GM06990 (cell line): ENCODE measurements at places on chromosomes 7 and 10.

DNA sequence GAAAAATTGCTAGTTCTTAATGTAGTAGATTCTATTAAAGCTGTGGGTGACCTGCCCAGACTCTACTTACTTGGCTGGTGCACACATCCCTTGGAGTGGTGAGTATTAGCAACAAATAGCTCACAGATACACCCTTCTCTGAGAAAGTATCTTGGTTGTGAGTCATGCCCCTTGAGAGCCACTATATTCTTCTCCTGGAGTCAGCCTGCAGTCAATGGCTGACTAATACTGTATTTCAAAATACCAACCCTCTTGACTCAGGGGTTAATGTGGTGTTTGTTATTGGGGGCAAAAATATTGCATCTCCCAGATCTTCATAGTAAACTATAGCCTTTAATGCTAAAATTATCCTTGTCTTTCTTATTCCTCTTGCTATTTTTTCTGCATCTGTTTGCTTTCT is 354.9 kb downstream of the BMPER start:
- DNase-seq, result no peak

- no peak for DNase-seq
These were observed 7.5 kb downstream of the VWC2 start for GRCh38 chr7:49780953-49781352.

DNA sequence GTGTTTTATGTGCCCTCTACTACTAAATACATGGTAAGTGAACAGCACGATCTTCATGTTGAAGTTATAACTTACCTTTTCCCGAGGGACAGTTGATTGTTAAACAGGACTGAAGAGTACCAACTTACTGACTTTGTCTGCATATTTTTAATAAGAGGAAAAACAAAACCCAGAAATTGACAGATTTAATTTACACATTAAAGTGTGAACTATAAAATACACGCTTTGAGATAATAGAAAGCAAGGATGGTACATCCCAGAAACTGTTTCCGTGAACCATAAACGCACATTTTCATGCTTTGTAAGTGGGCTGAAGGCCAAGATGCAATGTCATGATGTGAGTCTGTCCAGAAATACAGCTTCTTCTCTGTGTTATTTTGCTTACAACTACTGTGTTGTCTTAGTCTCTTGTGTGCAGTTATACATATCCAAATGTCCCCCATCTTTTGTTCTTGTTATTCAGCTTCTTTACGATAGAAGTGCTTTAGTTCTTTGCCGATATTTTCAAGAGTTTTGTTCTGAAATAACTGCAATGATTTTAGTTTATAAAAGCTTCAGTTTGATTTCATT is 190.1 kb downstream of the MLLT10 start:
- DNase-seq, result no peak

GRCh38 chr10:35384265-35384868 is 48.1 kb downstream of the CCNY start:
- no peak for DNase-seq

GRCh38 chr10:118449521-118449920 is 107.4 kb upstream of the FAM204A start:
- no peak for DNase-seq

- DNase-seq, result no peak
These were observed 6.9 kb upstream of the LDB3 start for GRCh38 chr10:86661161-86662025.

DNA sequence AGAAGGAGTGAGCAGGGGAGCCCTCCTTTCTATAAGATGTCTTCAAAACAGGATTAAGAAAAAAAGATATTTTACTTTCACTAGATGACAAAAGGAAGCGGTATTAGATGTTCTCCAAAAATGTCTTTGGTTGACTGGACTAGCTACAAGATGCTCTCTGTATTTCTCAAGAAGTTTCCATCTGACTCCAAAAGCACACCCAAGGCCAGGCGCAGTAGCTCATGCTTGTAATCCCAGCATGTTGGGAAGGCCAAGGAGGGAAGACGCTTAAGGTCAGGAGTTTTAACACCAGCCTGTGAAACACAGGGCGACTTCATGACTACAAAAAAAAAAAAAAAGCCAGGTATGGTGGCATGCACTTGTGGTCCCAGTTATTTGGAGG is 84.5 kb downstream of the PIP4K2A start:
- DNase-seq, result peak; percentile 61

- DNase-seq, result no peak
These were observed 106.1 kb downstream of the KCNMA1 start for GRCh38 chr10:77531441-77532001.

DNA sequence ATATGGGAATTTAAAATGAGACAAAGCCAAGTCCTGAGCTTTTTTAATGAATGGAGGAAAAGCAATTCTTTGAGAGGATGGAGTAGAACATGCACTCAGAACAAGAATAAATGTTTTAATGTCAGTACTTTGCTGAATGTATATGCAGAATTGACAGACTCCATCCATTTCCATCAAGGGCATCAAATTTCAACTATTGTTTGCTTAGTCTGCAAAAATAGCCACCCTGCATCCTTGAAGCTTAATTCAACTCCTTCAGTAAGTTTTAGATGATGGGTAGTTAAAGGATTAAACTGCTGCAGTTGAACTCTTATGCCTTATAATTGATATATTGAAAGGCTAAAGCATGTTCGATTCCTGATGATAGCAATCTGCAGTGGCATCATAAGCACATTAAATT is 99.7 kb upstream of the IFRD1 start:
- DNase-seq, result no peak

DNA sequence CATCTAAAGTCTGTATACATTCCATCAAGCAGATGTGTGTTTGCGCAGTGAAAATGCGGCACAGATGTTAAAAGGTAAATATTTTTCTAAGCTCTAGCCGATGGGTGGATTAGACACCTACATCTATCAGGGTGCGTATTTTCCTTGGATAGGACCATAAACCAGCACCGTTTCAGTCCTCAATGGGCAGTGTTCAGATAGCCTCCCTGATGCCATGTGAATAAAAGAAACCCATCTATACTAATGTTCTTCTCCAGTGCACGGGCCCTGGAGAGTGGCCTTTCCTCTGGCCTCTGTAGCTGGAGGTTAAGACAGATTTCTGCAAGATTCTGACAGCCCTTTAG is 103.5 kb downstream of the PARP12 start:
- no peak for DNase-seq

DNA sequence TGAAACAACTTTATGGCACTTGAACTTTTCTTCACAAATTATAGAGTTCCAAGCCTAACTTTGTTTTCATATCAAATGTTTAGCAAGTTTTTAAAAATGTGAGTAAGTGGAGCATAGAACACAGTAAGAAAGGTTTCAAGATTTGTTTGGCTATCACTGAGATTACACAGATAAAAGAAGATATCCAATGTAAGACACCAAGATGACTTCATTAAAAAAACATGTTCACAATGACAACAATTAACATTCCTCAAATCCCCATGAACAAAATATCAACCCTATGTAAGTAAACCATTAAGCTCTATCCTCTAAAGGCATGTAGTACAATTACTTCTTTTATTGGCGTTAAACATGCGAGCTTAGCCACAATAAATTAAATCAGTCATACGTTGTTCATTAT is 129.7 kb downstream of the RELN start:
- no peak for DNase-seq

DNA sequence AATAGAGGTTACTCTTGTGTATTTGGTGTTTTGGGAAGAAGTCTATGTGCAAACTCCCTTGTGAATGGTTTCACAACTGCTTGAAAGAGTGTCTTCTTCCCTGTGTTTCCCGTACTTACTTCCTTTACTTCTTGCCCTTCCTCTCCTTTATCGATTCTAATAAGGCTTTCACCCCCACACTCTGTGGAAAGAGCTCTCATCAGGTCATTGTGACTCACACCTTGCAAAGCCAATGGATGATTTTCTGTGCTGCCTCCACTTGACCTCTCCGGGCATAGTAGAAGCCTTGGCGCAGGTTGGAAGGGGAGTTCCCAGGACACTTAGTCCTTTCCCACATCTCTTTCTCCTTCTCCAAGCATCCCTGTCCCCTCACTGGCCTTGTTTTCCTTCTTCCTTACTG is 6.2 kb upstream of the TSPAN15 start:
- no peak for DNase-seq

GRCh38 chr10:33279811-33280602 is 54.5 kb downstream of the NRP1 start:
- DNase-seq, result no peak

DNA sequence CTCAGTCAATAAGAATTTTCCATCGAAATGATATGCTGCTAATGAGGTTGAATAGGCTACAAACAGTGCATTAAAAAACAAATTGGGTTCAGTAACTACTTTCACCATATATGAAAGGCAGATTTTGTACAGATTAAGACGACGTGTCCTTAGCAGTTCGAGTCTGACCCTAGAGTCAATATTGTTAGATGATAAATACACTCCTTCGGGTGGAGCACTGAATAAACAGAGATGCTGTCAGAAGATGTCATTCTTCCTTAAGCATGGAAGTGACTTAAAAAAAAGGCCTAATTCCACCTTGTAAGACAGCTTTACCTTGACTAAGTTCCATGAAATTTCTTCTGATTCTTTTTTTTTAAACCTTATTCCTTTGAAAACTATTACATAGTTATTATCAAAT is 5.8 kb upstream of the AGR2 start:
- no peak for DNase-seq

DNA sequence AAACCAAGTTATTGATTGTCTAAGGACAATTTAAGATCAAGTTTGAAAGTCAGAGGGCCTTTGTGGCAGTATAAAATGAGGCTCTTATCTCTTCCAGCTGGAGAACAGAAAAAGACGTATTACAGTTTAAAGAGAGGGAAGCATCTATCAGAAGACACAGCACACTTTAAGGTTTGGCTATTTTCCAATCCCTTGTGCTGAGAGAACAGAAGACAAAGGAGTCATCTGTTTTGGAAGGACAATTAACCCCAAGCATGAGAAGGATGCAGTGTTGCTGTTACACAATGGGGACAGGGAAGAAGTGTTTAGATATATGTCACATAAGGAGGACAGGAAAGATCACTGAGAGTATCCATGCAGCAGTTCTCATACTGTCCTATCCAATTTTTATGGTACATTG is 1224.2 kb upstream of the SORCS1 start:
- DNase-seq, result no peak

DNA sequence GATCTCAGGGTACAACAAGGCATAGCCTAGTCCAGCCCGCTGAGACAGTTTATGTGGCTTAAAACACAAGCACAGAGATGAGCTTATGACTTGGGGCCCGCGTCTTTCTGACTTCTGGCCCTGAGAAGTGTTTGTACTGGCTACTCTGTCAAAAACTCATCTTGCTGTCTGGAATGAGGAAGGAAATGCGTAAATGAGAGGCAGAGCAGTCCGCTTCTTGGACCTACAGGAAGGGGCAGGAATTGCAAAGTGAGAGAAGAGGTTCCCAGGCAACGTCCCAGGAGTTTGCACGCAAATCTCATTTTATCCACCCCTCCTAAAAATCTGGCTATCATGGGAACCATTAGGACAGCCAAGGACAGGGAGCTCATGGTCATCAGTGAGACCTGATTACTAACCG is 5.5 kb downstream of the ANXA11 start:
- no peak for DNase-seq

DNA sequence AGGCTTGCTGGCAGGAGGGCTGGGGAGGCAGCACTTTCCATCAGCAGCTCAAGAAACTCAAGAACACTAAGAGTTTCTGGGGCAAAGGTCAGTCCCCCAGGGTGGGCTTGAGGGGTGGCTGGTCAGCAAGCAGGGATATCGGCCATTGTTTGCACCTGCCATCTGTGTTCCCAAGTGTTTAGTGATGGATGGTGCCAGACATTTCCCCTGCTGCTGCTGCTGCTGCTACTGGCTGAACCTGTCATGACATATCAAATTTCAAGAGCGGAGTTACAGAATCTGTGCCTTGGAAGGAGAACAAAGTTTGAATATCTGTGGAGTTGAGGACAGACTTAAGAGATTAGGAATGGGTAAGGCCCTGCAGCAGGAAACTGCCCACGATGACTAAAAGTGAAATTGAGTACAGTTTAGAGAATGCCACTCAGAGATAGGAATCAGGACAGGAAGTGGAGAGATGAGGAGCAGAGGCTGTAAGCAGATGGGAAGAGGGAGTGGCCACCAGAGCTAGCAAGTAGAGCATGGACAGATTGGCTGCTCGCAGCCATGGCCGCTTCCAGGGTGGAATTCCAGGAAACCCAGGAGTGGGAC is 39.2 kb upstream of the PPP1R3C start:
- no peak for DNase-seq

DNA sequence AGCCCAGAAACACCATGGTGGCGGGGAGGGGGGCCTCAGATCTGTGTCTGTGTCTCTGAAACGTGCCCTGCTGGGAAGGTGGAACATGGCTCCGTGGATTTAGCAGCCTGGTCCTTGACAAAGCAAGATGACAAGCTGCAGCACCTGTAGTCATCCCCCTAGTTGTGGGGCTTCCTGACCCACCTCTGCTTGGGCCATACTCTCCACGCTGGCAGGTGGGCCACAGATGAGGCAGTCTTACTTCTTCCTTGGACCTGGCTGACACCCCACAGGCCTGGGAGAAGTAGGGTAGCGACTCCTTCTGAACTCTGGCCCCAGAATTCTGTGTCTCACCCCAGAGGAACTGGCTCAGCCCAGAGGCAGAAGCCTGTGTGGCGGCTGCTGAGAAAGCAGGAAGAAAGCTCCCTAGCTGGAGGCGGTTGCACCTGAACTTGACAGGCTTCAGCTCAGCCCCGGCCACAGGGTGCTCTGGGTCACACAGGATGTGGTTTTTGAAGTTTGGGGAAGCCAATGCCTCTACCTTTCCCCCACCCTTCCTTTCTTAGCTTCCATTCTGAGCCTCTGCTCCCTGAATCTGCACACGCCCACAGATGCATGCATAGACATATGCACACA is 113.9 kb downstream of the ABLIM1 start:
- peak; percentile 67 for DNase-seq

GRCh38 chr7:37097983-37098382 is 350.7 kb downstream of the ELMO1 start:
- no peak for DNase-seq

- no peak for DNase-seq
These were observed 129.4 kb downstream of the NRBF2 start for GRCh38 chr10:63262430-63263073.

DNA sequence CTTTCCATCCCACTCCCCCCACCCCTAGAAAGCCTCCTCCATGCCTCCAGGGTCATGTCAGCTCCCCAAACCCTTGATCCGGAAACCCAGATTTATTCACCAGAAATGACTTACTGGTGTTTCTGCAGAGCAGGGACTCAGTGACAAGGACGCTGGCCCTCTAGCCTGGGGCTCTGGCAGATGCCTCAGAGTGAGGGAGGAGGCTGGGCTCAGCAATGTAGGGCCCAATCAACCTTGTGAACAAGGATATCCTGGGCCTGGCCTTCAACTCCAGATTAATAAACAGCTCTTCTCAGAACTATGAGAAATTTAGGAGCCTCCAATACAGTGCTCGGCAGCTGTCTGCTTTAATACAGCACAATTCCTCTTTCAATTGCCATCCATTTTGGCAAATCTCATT is at the start of gene MBL2:
TSS of gene MBL2 (minus strand) at position 162 of the 400 bp plus-strand sequence. CDS start 1,149 bp downstream, outside the sequence.
- no peak for DNase-seq
